Progenitor cell of endocrine pancreas (in vitro differentiated cells): ENCODE measurements at places on chromosomes 2 and 18. TPM values are rescaled to one million over a fixed set of nuclear protein-coding genes. Genes with fewer than 3 reads are reported as not detected.

LNPK gene
- total RNA-seq, result 22.7 and 30.3 TPM in 2 replicates

C18orf54 gene
- total RNA-seq, result 12.2 and 12.6 TPM in 2 replicates

GKN2 gene
- not detected in 2 replicates for total RNA-seq

KCNS3 gene
- total RNA-seq, result 7.4 and 8.2 TPM in 2 replicates

SNED1 gene
- 2.2 and 2.5 TPM in 2 replicates for total RNA-seq

APCDD1 gene
- total RNA-seq, result 9.7 and 10.9 TPM in 2 replicates

SPP2 gene
- not detected in 2 replicates for total RNA-seq

CIDEA gene
- total RNA-seq, result not detected in 2 replicates

DNA sequence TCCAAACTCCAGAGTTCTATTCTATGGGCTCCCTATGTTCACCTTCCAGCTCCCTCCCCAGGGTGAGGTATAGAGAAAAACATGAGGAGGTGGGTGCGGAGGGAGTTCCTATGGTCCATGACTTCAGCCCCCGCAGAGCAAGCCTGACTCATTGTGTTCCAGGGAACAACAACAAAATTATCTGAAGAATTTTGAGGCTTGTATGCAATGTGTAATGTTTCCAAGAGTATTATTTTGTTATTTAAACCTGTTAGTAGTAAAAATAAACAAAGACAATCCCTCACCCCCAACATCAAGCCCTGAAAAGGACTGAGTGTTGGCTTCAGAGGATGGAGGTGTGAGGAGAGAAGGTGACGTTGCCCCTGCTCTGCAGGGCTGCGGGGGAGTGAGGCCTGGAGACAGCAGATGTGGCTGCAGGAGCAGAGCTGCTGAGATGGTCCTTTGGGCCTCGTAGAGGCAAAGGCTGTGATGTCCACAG is 29.0 kb downstream of the LAMA3 start:
- H3K4me3 ChIP-seq, result no peak overlapping the region
- H3K36me3 ChIP-seq, result no peaks in the 10 kb centered on the region
- peaks cover 5% of the 10 kb centered on the region for H3K27me3 ChIP-seq
- H3K4me1 ChIP-seq, result peaks cover 13% of the 10 kb centered on the region

DNA sequence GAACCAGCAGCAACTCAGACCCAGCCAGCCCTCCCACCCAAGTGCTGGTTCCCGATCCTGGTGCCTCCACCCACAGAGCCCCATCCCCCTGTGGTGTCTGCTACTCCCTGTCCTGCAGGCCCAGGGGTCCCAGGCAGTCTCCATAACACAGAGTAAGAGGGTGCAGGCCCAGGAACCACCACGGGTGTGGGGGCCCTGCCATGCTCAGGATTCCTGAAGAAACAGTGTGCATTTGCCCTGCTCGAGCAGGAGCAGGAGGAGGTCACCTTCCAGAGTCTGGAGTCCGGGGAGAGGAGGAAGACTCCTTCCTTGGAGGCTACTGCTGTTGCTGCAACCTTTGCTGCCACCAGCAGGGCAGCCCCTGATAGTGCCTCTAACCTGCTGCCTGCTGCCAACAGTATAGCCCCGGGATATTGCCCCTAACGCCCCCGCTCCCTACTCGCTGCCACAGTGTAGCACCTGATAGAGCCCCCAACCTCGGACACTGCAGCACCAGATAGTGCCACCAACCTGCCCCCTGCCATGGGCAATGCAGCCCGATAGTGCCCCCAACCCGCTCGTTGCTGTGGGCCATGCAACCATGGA is 46.8 kb upstream of the ANKRD62 start:
- H3K4me1 ChIP-seq, result no peaks in the 10 kb centered on the region
- H3K27ac ChIP-seq, result no peak overlapping the region
- no peaks in the 10 kb centered on the region for H3K36me3 ChIP-seq
- H3K27me3 ChIP-seq, result peaks cover 15% of the 10 kb centered on the region

DNA sequence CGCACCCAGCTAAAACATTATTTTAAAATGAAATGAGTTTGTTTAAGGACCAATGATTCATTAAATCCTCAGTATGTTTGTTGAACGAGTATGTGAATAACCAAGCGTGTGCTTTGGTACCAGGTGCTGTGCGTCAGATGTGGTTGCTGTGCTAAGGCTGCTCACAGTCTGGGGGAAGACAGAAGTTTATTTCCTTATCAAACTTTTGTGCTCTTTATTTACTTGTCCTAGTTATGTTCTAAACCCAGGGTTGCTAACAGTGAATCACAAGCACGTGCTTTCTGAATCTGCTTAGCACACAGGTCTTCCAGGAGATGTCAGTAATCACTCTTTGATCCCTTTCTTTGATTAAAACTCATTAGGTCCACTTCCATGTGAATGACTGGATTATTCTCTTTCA is 37.0 kb downstream of the RAPGEF4 start:
- peaks cover 3% of the 10 kb centered on the region for H3K4me1 ChIP-seq
- no peaks in the 10 kb centered on the region for H3K36me3 ChIP-seq
- H3K4me3 ChIP-seq, result no peak overlapping the region
- H3K27me3 ChIP-seq, result no peaks in the 10 kb centered on the region
- H3K27ac ChIP-seq, result no peak overlapping the region

DNA sequence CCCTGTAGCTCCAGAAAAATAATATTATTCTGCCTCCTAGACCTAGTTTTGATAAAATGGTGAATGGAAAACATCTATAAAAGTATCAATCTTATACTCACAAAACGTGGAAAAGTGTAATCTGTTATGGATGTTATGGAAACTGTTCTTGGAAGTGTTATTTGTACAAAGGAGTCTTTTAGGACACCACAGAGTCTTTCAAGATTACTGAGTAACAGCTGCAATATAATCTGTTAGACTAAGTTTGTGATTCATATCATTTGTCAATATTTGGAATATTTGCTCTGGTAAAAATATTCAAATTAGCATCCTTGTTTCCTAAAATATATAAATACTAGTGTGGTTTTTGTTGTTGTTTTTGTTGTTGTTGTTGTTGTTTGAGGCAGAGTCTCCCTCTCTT is 87.9 kb downstream of the RAD51AP2 start:
- no peak overlapping the region for H3K27ac ChIP-seq
- no peak overlapping the region for H3K4me3 ChIP-seq
- peaks cover 3% of the 10 kb centered on the region for H3K4me1 ChIP-seq
- H3K36me3 ChIP-seq, result no peaks in the 10 kb centered on the region
- H3K27me3 ChIP-seq, result no peaks in the 10 kb centered on the region

GRCh38 chr2:202808754-202809153 is 62.8 kb downstream of the ICA1L start:
- no peak for DNase-seq
- peaks cover 32% of the 10 kb centered on the region for H3K36me3 ChIP-seq
- H3K27ac ChIP-seq, result peak overlapping the region; percentile 59
- no peak overlapping the region for H3K4me3 ChIP-seq
- H3K27me3 ChIP-seq, result no peaks in the 10 kb centered on the region
- H3K4me1 ChIP-seq, result peaks cover 5% of the 10 kb centered on the region

GRCh38 chr2:235594041-235594440 is 100.2 kb downstream of the AGAP1 start:
- H3K4me1 ChIP-seq, result peaks cover under 1% of the 10 kb centered on the region
- H3K27ac ChIP-seq, result no peak overlapping the region
- H3K4me3 ChIP-seq, result no peak overlapping the region
- H3K27me3 ChIP-seq, result no peaks in the 10 kb centered on the region

GRCh38 chr2:54529935-54530334 is 73.8 kb downstream of the SPTBN1 start:
- H3K36me3 ChIP-seq, result peaks cover 9% of the 10 kb centered on the region
- no peak overlapping the region for H3K4me3 ChIP-seq
- H3K27ac ChIP-seq, result no peak overlapping the region
- H3K4me1 ChIP-seq, result peaks cover 19% of the 10 kb centered on the region
- H3K27me3 ChIP-seq, result no peaks in the 10 kb centered on the region
